ENCODE measurements at places on chromosomes 13 and 19.

DNA sequence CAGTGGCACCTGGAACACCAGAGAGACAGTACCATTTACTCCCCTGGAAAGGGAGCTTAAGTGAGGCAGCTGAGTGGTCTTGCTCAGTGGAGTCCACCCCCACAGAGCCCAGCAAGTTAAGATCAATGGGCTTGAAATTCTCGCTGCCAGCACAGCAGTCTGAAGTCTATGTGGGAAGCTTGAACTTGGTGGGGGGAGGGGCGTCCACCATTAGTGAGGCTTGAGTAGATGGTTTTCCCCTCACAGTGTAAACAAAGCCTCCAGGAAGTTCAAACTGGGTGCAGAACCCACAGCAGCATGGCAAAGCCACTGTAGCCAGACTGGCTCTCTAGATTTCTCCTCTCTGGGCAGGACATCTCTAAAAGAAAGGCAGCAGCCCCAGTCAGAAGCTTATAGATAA is 30.3 kb upstream of the CEACAM4 start:
- DNase-seq = no peak

- DNase-seq = peak; percentile 34
Observed at GRCh38 chr19:51259348-51260245, 8.7 kb downstream of the SIGLECL1 start.

GRCh38 chr13:77724092-77724491 is 26.6 kb downstream of the SLAIN1 start:
- DNase-seq = no peak

- DNase-seq = no peak
Observed at GRCh38 chr13:111486801-111487200, 166.4 kb downstream of the TEX29 start.

- DNase-seq = no peak
Observed at GRCh38 chr13:71306821-71307220, 560.2 kb downstream of the DACH1 start.
